ENCODE measurements at places on chromosomes 13 and 19.

DNA sequence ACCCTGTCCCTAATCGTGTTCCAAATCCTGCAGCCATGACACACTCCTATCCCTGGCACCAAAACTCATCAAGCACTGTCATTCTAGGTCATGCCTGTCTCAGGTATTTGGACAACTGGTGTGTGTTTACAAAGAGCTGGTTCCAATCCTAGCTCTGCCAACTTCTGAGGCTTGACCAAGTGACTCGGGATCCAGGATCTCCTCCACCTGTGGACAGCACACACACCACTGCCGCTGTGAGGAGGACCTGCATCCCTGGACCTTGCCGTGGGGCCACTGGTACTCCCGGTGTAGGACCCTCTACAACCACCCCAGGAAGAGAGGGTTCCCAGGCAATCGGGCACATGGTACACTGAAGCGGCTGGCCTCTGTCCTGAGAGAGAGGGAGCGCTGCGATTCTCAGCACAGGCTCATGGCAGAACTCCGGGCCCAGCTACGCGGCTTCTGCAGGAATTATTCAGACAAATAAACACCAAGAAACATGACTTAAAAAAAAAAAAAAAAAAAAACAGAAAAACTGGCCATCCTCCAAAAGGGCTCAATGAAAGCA is 20.4 kb downstream of the MLLT1 start:
- no peak for DNase-seq

- no peak for DNase-seq
Measured at GRCh38 chr13:106344342-106344741, 191.1 kb downstream of the EFNB2 start.

DNA sequence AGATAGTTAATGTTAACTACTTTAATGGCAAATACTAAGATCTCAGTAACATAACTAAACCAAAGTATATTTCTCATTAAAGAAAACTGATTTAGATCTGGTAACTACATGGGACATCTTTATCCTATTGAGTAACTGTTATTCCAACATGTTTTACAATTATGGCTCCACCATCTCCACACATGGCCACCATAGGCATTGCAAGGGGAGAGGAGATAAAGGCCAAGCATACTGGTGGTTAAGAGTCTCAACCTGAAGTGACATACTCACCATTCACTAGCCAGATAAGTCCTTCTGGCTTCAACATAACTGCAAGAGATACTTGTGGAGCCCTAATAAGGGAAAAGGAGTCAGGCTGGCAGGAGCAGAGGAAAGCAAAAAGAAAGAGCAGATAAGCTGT is 1586.4 kb upstream of the SPRY2 start:
- DNase-seq: no peak

DNA sequence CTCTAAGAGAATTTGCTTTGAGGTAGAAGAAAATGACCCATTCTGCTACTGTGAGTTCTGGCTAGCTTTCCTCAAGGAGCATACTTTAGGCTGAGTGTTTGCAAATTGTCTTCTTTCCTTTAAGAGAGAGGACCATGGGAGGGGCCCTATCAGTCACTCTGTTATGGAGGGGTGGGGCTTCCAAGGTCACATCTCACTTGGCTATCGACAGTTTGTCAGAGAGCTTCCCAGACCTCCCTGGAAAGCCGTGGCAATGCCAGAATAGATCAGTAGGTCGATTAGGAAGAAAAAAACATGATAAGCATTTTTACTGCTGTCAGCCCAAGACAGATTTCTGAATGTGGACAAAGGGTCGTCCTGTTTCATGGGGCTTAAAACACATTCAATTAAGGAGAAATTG is 93.3 kb downstream of the OXGR1 start:
- no peak for DNase-seq

- no peak for DNase-seq
Measured at GRCh38 chr19:49342291-49342721, 7.1 kb downstream of the CD37 start.

- DNase-seq: no peak
Measured at GRCh38 chr13:36770741-36771140, 48.3 kb upstream of the RFXAP start.

- no peak for DNase-seq
Measured at GRCh38 chr13:93446238-93446637, 219.6 kb downstream of the GPC6 start.

- no peak for DNase-seq
Measured at GRCh38 chr13:46685006-46685730, 111.8 kb downstream of the ESD start.
